NCI-H526 (cell line): ENCODE measurements at places on chromosomes 13 and 19.
A peak's percentile ranks its signal among the peaks of the same experiment; 100 is the strongest.

GRCh38 chr13:100535426-100536135, 53.0 kb downstream of the GGACT start:
- DNase-seq: no peak

GRCh38 chr13:73288596-73288995, 229.8 kb downstream of the KLF5 start:
- no peak for DNase-seq

DNA sequence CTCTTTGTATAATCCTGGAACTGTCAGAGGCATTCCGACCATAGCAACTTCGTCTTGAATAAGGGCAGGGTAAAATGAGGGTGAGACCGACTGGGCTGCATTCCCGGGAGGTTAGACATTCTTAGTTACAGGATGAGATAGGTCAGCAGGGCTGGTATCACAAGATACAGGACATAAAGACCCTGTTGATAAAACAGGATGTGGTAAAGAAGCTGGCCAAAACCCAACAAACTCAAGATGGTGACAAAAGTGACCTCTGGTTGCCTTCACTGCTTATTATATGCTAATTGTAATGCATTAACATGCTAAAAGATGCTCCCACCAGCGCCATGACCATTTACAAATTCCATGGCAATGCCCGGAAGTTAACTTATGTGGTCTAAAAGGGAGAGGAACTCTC, 27.7 kb upstream of the MBNL2 start:
- no peak for DNase-seq

- no peak for DNase-seq
These were observed 59.0 kb downstream of the PTPRS start for GRCh38 chr19:5281588-5281987.

DNA sequence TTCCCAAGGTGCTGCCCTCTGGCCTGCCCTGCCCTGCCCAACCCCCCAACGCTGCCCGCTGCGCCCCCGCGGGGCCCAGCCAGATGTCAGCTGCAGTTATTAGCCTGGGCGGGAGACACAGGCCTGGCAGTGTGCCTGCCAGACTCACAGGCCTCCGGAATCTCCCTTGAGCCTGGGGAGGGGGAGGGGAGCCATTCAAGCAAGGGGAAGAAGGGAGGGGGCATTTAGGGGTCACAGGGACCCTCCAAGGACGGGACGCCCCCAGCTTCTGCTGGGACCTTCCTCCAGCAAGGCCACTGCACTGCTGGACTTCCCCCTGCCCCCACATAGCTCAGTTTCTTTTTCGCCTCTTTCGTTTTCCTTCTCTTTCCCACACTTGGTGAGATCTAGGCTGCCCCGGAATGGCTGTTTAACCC, 2.6 kb upstream of the JUNB start:
- no peak for DNase-seq

DNA sequence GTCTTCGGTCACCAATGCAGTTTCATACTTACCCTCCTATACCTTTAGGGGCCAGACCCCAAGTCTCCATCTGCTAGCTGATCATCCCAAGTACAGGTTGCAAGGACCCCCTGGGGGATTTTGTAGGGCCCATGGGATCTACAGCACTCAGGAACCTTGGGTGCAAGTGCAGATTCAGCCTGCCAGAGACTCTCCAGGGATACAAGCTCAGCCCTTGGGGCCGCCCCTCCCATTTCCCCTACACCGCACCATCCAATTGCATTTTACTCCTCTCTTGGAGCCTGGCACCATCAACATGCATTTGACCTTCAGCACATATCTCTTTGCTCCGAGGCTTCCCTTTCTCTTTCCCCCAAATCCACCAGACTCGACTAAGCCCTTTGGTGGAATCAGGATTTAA, 154.7 kb upstream of the ZNF536 start:
- DNase-seq: no peak

GRCh38 chr13:89695343-89696257, 1651.9 kb upstream of the MIR17HG start:
- peak; percentile 73 for DNase-seq

- no peak for DNase-seq
These were observed 84.3 kb downstream of the TEX29 start for GRCh38 chr13:111404746-111405145.

GRCh38 chr13:113207890-113208420, 514 bp downstream of the PCID2 start:
- no peak for DNase-seq

GRCh38 chr13:45109102-45109720, 11.1 kb upstream of the GTF2F2 start:
- DNase-seq: no peak

GRCh38 chr19:49881672-49882394, 4.3 kb downstream of the TBC1D17 start:
- DNase-seq: peak; percentile 23

GRCh38 chr13:27953676-27954405, 15.3 kb downstream of the CDX2 start:
- peak; percentile 96 for DNase-seq

- no peak for DNase-seq
These were observed 2549.4 kb downstream of the PCDH9 start for GRCh38 chr13:64680739-64681138.

DNA sequence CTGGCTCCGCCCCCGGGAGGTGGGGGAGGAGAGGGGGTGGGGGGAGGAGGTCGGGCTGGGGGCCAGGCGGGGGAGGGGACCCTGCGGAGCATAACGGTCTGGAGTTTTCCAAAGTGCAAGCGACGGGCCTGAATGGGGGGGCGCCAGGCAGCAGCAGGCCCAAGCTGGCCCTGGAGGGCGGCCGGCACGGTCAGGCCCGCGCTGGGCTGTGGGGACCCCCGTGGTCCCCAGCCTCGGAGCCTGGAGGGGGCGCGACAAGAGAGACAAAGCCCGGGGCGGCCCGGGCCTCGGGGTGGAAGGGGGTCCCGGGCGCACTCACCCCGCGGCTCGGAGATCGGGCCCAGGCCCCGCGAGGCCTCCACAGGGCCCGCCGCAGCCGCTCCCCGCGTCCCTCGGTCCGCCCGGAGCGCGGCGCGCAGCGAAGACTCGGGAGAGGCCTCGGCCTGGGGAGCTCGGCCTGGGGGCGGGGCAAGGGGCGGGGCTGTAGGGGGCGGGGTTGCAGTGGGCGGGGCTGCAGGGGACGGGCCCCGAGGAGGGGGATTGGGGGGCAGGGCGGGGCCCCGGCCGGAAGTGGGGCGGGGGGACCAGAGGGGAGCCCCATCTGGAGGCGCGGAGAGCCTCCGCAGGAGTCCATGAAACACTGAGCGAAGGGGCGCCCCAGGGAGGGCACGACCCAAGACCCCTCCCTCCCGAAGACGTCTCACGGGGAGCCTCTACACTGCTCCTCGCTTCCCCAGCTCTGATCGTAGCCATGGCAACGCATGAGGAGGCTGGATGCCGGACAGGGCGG, 47.6 kb downstream of the PTPRS start:
- DNase-seq: peak; percentile 50
